ENCODE measurements at places on chromosomes 3 and 15.

- DNase-seq = no peak
Observed at GRCh38 chr15:33587773-33588172, 277.0 kb downstream of the RYR3 start.

- peak; percentile 66 for DNase-seq
Observed at GRCh38 chr15:66862940-66863335, 160.9 kb downstream of the SMAD6 start.

DNA sequence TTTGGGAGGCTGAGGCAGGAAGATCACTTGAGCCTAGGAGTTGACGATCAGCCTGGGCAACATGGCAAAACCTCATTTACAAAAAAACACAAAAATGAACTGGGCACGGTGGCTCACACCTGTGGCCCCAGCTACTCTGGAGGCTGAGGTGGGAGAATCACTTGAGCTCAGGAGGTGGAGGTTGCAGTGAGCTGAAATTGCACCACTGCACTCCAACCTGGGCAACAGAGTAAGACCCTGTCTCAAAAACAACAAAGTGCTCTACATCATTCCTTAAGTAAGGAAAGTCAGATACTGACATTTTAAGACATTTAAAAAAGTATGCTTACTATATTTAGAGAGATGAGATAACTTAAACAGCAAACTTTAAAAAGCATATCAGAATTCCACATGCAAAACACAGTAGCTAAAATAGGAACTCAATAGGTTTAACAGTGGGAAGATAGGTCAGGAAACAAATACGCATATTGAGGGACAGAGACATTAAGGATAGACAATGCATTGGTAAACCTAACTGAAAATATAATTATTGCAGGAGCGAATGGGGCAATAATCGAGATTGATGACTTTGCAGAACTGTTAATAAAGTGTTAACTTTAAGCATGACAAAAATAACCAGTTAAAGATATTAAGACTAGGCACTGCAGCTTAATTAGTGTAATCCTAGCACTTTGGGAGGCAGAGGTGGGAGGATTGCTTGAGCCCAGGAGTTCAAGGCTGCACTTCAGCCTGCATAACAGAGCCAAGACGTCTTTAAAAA is 32.1 kb downstream of the MORF4L1 start:
- no peak for DNase-seq

DNA sequence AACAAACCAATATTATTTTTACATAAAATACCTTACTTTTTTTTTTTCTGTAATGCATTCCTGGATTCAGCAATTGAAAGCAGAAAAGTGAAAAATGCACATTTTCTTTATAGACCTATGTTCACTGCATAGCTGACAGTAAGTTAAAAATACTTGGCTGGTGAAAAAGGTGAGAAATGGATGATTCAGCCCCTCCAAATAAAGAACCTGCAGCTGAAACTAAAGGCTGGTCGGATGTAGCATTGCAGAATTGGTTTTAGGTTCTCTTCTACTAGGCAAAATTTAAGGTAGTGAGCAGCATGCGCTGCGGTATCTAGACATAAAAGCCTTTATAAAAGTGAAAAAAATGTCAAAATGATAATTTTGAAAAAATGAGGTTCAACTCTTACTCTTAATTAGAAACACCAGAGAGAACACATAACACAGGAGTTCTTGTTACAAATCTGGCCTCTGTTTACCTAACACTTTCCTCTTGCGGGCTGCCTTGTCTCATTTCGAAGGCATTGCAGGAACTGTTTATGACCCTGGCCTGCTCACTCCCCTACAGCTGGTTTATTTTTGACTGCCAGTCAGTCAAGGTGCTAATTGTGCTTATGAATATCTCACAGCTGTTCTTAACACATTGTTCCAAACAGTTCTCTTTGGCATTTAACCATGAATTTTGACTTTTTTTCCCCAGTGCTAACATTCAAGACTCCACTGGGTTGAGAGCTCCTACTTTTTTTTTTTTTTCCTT is 455.4 kb upstream of the TBL1XR1 start:
- no peak for DNase-seq

GRCh38 chr3:165439765-165440164 is 243.6 kb upstream of the SLITRK3 start:
- DNase-seq = no peak

DNA sequence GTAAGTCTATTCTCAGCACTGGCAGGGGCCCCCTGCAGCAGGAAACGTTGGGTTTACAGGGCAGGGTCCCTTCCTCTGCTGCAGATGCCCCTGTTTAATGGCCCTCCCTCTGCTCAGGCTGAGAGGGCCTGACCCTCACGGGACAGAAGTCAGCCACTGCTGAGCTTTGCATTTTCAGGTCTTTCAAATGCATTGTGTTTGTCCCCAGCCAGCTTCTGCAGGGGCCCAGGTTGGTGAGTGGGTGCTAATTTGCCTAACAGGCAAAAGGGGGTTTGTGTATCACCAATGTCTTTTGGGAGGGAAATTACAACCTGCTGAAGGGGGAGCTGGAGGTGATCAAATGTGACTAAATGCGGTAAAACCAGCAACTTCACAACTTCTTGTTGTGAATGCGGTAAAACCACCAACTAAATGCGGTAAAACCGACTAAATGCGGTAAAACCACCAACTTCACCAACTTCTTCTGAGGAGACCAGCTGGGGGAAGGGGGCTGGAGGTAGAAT is 44.8 kb upstream of the UBE2E1 start:
- no peak for DNase-seq

DNA sequence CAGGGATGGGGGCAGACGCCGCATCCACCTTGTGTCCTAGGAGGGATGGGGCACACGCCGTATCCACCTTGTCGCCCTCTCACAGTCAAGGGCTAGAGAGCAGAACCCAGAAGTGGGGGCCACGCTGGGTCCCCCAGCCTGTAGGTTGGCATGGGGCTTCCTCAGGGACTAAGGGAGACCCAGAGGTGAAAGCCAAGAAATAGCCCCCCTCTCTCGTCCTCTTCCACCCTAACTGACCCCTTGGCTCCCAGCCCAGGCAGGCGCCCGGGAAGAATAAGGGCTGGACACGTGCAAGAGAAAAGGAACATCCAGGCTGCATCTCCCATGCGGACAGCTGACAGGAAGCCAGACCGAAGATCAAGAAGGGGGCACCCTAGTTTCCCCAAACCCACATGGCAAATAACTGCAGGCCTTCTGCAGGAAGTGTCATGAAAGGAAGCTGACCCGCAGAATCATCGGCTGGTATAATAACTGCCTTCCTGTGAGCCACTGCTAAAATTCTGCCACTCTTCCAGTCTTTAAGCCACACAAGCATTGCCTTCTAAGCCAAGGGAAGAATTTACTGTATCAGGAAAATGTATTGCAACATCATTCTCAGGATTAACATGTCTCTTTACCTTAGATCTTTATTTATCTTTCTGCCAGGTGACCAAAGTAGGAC is 38.5 kb upstream of the TFRC start:
- DNase-seq = no peak
